T-helper 2 cell treated with Interferon-gamma antibody and Interleukin-4, amounts not matched to agents 5 μg/mL and 100 μg/mL, for 36 hours (primary cell): ENCODE measurements at places on chromosomes 3 and 15.

DNA sequence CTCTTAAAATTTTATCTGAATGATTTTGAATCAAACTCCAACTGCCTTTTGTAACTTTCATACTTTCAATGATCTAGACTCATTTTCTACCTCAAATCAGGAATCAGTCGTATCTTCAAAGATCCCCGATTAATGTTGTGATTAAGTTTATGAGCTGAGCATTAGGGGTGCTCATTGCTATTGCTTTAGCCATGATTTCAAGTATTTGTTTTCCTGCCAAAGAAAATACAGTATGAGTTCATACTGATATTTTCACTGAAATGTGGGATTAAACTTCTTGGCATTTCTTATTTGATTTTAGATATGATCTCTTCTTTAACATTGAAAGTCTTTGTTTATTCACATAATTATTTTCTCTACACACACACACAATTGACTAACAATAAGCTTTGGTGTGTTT, 785.6 kb downstream of the NTRK3 start:
- DNase-seq, result no peak

GRCh38 chr15:45161666-45162065, 26.1 kb downstream of the SHF start:
- no peak for DNase-seq

- no peak for DNase-seq
Observed at GRCh38 chr3:89447243-89447642, 339.8 kb downstream of the EPHA3 start.

DNA sequence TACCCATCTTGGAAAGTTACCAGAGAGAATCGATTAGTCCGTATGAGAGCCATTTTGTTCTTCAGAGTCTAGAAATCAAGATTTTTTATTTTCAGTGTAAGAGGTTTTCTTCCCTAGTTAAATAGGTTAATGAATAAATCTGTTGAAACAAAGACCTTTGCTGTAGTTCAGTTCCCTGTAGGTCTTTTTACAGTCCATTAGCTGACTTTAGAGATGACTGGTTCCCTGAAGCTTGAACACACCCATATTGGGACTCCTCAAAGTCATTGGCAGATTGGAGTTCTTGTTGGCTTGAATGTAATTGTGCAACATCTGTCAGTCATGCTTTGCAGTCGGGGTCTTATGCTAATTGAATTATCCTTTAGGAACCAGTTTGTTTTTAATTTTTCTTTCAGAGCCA, 45.3 kb downstream of the SEMA6D start:
- no peak for DNase-seq

DNA sequence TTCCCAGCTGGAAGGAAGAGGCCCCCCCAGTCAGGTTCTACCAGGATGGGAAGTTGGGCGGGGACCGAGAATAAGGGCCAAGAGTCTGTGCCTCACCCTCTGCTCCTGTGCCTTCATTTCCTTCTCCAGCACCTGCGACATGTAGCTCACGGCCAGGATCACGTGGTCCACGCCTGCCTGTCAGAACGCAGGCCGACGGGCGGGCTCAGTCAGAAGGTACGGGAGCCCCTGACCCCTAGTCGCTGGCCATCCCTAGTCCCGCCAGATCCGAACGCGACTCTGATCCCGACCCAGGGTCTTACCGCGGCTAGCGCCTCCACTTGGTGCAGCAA, 489 bp downstream of the GMPPB start:
- DNase-seq, result peak; percentile 55

DNA sequence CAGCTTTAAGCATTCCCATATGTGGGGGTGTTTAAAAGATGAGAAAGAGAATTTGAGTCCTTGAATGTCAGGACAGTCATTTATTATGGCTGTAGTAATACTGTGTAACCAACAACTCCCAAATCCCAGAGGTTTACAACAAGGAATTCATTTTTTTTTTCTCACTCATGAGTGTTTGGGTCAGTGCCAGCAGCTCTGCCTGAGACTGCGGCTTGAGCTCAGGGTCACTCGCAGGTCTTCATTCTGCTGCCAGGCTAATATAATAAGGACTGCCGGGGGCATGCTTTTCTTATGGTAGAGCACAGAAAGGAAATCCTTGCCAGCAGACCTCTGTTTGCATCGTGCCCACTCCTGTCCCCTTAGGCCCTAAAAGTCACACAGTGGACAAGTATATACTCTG, 277.9 kb upstream of the LMCD1 start:
- DNase-seq, result no peak

- peak; percentile 64 for DNase-seq
Observed at GRCh38 chr3:132034486-132035464, at the start of gene CPNE4. Gene CPNE4, minus strand, starts transcription at chr3:132035014.

DNA sequence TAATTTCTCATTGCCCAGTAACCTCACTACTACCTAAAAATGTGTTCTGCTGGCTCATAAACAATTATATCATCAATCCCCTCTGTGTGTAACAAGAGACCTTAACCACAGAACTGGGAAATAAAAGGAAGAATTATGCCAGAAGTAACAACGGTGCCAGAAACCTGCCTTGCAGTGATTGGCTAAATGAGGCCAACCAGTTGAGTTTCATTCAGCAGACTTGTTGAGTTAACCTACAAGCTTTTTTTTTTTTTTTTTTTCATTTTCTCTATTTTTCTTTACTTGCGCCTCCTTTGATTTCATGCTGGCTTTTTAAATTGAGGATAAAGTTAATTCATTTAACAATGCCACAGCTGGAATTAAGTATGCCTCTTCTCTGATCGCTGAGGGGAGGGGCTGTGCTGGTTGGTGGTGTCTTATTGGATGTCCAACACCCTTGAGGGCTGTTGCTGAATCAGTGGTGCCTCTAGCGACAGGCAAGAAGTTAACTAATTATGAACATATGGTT, 30.0 kb upstream of the GMNC start:
- no peak for DNase-seq
